ENCODE measurements at places on chromosomes 13 and 19.
A peak's percentile ranks its signal among the peaks of the same experiment; 100 is the strongest.

DNA sequence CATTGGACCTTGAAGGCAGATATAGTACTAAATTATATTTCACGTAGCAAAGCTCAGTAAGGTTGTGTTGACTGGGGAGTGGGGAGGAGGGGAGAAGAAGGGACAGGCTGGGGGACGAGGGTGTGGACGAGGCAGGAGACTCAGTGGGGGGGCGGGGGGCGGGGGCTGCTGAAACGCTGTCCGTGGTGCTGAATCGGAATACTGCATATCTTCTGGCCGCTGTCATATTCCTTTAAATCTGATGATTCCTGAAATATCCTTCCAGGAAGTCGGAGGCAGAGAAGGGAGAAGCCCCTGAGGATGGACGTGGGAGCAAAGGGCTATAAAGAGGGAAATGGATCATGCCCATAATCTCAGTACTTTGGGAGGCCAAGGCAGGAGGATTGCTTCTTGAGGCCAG lies 34.7 kb upstream of the CASP14 start:
- no peak for DNase-seq

- no peak for DNase-seq
These were observed 543.4 kb downstream of the SUCLA2 start for GRCh38 chr13:47457626-47458025.

- DNase-seq: no peak
These were observed 89.7 kb upstream of the CLDN10 start for GRCh38 chr13:95462801-95463200.

DNA sequence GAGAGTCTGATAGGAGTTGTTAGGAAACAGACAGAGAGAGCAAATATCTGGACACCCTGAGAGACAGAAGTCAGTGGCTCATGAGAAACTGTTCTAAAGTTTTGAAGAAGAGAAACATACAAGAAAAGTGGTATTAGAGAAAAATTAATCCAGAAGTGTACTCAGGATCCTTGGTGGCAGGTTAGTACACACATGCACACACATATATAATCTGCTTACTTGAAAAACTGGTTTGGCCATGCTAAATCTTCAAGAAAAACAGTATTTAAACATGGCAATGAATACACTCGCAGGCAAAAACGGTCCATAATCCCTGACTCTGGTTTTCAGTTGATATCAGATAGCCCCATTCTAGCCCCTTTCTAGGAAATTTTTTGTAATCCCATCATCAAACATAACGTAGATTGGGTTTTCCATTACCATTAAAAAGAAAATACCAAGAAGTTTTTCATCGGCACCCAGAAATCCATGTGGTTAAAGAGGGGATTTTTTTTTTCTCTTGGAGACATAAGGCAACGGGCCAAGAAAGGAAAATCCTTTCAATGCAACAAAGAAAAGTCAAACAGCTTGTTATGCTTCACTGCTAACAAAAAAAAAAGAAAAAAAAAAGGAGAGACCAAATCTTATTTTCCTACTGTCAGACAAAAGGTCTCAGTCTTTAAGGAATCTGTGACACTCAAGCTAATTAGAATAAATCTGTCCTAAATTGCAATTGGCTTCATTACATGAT lies 178.0 kb upstream of the MIR17HG start:
- no peak for DNase-seq

GRCh38 chr19:45769821-45770191 lies 754 bp upstream of the SIX5 start:
- no peak for DNase-seq

- DNase-seq: no peak
These were observed 15.4 kb upstream of the AP1M2 start for GRCh38 chr19:10602330-10603083.

GRCh38 chr19:33192010-33192409 lies 2.1 kb upstream of the LRP3 start:
- no peak for DNase-seq

GRCh38 chr19:16000024-16000663 lies 51.3 kb downstream of the OR10H4 start:
- DNase-seq: no peak

DNA sequence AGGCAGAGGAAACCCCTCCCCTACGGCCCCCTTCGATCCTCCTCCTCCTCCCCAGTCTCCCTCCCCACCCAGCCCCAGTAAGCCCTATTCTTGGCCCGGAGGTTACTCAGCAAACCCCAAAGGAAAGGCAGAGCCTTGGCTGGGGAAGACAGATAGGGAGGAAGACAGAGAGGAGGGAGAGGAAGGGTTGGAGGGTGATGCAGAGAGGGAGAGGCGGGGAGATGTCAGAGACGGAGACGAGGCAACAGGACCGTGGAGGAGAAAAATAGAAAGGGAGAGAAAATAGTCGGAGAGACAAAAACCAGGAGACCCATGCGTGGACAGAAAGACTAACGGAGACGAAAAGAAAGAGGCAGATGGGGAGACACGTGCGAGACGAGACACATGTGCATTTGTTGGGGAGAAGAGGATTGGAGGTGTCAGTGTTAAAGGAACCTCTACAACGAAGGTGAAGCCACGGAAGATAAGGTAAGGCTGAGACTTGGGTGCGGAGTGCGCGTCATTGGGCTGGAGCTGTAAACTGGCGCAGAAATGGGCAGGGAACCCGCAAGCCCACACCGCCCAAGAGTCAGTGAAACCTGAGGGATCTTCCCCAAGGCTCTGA lies 2.9 kb downstream of the TGFB1 start:
- no peak for DNase-seq

GRCh38 chr13:79468819-79469218 lies 12.1 kb upstream of the NDFIP2 start:
- no peak for DNase-seq

GRCh38 chr13:105758918-105759860 lies 776.3 kb downstream of the EFNB2 start:
- DNase-seq: no peak

DNA sequence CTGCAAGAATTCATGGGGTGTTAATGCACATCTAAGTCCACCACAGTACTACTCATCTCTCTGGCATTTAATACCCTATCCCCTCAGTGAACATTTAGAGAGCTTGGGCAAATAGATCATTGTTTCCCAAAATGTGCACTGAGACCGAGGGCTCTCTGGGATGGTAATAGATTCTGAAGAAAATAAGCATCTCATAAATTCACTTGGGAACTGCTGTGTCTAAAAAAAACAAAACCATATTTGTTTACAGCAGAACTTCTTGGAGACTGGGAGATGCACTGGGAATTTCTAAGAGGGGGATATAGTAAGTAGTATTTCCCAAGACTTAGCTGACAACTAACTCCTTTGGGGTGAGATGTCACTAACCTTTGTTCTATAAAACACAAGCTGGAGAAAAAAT lies 58.4 kb downstream of the ENOX1 start:
- no peak for DNase-seq

DNA sequence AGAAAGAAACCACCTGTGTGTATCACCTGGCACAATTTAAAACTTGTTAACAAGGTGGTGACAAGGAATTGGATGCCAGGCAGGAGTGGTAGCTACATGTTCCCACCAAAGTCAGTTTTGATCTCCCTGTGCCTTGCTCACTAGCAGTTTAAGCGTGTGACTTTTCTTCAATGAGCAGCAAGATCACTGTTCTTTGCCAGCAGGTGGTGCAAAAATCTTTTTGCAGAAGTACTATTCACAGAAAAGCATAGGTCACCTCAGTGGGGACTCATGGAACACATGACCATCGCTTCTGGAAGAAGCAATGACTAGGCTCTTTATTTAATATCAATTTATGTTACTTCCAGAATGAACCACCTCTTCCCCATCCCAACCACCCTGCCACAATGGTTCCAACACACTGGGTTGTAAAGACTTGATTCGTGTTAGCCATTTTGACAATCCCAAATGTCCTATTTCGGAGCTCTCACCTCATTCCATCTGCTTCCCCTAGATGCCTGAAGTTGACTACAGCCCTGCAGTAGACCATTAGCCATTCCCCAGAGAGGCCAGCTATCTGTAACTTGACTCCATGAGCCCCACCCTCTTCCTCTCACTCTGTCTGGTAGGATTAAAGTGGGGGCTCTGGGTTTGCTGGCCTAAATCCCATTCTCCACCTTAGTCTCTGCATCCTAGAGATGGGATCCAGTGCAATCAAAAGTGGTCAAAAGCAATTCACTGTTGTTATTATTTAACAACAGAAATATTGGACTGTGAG lies 59.1 kb upstream of the TNFRSF19 start:
- no peak for DNase-seq

DNA sequence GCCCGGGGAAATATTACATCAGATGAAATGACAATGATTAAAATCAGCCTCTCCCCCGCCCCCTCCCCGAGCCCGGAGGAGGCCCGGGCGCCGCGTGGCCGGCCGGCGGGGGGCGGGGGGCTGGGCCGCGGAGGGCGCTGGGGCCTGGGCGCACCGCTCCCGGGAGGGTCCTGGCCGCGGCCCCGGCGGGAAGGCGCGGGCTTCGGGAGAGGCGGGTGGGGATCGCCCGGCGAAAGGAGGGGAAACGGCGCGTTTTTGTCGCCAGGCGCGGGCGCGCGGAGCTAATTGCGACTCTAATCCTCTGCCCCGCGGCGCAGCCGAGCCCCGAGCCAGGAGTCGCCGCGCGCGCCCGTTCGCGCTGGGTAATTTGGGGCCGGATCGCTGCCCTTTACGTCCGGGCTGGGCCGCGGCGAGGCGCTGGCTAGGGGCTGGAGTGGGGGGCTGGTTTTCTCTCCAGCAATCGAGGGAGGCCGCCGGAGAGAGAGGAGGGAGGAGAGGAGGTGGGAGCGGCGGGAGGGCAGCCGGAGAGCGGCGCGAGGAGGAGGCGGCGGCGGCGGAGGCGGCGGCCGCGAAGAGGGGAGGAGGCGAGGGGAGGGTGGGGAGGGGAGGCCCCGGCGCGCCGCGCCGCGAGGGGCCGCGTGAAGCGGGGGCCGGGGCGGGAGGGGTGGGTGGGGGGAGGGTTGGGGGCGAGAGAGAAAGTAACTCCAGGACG lies at the start of gene KCTD15:
Gene KCTD15, plus strand, starts transcription at position 707 of the 712 bp plus-strand sequence. CDS start 3,585 bp downstream, outside the sequence.
- peak; percentile 5 for DNase-seq

DNA sequence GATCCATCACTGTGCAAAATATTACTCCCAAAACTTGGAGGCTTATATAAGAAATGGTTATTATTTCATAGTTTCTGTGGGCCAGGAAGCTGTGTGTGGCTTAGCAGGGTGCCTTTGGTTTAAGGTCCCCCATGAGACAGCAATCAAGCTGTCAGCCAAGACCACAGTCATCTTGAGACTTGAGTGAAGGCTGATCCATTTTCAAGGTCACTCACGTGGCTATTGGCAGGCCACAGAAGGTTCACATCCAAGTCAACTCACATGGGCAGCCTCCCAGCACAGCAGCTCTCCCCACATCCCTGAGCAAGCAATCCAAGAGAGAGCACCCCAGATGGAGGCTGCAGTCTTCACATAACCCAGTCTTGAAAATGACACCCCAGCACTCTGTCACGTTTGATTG lies 537.4 kb downstream of the MYO16 start:
- DNase-seq: no peak

DNA sequence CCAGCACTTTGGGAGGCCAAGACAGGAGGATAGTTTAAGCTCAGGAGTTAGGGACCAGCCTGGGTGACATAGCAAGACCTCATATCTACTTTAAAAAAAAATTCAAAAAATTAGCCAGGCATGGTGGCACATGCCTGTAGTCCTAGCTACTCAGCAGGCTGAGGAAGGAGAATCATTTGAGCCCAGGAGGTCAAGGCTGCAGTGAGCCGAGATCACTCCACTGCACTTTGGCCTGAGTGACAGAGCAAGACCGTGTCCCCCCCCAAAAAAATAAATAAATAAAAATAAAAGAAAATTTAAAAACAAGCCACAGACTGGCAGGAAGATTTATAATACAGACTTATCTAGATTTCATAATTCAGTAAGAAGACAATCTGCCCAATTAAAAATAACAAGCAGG lies 14.8 kb downstream of the PSPC1 start:
- DNase-seq: no peak

GRCh38 chr13:46778890-46779289 lies 18.1 kb downstream of the ESD start:
- DNase-seq: no peak

- no peak for DNase-seq
These were observed 8.1 kb downstream of the PTGIR start for GRCh38 chr19:46616631-46617322.

GRCh38 chr13:84029396-84029795 lies 147.1 kb upstream of the SLITRK1 start:
- DNase-seq: no peak

DNA sequence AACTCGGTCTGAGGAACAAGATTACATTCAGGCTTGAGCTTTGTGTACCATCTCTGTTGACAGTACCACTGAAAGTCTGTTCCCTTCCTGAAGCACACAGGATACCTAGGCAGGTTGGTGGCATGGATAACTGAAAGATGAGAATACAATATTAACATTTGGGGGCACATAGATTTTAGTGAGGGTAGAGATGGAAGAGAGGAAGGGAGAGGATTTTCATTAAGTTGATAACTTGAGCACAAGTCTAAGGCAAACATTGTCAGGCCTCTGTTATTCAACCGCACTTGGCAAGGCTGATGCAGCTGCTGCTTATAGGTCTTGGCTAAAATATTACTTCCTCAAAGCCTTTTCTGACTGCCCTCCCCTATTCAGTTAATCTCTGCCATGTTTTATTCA lies 10.9 kb downstream of the MIR17HG start:
- no peak for DNase-seq

- no peak for DNase-seq
These were observed 81.6 kb upstream of the POSTN start for GRCh38 chr13:37680137-37680536.

DNA sequence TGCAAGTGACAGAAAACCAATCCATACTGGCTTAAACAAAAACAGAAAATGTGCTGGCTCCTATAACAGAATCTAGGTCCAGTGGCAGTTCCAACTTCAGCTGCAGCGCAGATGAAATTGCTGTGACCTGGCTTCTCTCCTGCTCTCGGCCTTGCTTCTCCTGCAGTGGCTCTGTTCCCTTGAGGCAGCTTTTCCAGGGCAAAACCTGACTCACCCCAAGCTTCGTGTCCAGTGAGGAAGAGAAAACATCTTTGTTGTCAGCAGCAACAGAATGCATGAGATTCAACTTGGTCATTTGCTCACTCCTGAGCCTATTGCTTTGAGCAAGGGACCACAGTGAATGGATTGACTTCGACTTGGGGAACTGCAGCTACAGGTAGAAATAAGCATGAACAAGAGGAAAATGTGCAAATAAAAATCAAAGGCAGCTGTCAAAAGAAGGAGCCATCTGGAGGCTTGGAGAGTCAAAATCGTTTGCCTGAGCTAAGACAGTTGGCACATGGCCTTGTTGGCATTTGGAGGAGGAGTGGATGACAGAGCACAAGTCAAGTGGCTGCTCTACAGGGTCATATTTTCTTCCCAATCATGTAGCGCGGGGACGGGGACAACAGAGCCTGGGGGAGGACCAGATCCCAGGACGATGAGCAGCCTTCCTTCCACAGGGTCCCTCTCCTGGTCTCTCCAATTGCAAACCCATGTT lies 523.4 kb downstream of the FGF9 start:
- no peak for DNase-seq

GRCh38 chr13:42380420-42381164 lies 108.6 kb downstream of the AKAP11 start:
- no peak for DNase-seq
